Hair follicle dermal papilla cell (primary cell): ENCODE measurements at places on chromosomes 3 and 15. TPM values are rescaled to one million over a fixed set of nuclear protein-coding genes. Genes with fewer than 3 reads are reported as not detected.

Gene PAK6
- 0.12 and 0.32 TPM in 2 replicates for total RNA-seq

Gene FES
- 11.7 and 16.0 TPM in 2 replicates for total RNA-seq

Gene FANCD2OS
- not detected in 2 replicates for total RNA-seq

Gene ACTR8
- total RNA-seq = 42.3 and 45.6 TPM in 2 replicates

Gene RASGRP1
- 0.24 and 0.32 TPM in 2 replicates for total RNA-seq

Gene KIF7
- total RNA-seq = 15.7 and 17.4 TPM in 2 replicates

Gene PIERCE2
- 1.6 and 4.1 TPM in 2 replicates for total RNA-seq

Gene GOLGA8Q
- 0.49 and 1.1 TPM in 2 replicates for total RNA-seq

Gene SPTBN5
- total RNA-seq = 0.73 and 0.97 TPM in 2 replicates

Gene TM6SF1
- 0.16 TPM in 1 of 2 replicates, not detected in the other for total RNA-seq

Gene XYLB
- total RNA-seq = 6.2 and 13.5 TPM in 2 replicates

Gene CPNE9
- total RNA-seq = not detected in 2 replicates

Gene BCHE
- total RNA-seq = 2.2 and 2.4 TPM in 2 replicates

Gene CHCHD6
- 7.1 and 11.2 TPM in 2 replicates for total RNA-seq

Gene CALML4
- total RNA-seq = 3.2 and 3.3 TPM in 2 replicates

Gene CACNA1D
- total RNA-seq = 0.97 and 2.3 TPM in 2 replicates

Gene COL6A5
- total RNA-seq = under 0.01 and 0.97 TPM in 2 replicates

Gene BCL2A1
- not detected in 2 replicates for total RNA-seq

Gene C3orf20
- under 0.01 TPM in 1 of 2 replicates, not detected in the other for total RNA-seq

Gene SLCO2A1
- 0.73 and 2.4 TPM in 2 replicates for total RNA-seq
